NCI-H2081 (cell line): ENCODE measurements at places on chromosomes 11 and 22.

- no peak for DNase-seq
Observed at GRCh38 chr22:45784357-45785277, 113.0 kb downstream of the ATXN10 start.

GRCh38 chr11:32056438-32056837 is 34.4 kb upstream of the RCN1 start:
- DNase-seq: no peak

DNA sequence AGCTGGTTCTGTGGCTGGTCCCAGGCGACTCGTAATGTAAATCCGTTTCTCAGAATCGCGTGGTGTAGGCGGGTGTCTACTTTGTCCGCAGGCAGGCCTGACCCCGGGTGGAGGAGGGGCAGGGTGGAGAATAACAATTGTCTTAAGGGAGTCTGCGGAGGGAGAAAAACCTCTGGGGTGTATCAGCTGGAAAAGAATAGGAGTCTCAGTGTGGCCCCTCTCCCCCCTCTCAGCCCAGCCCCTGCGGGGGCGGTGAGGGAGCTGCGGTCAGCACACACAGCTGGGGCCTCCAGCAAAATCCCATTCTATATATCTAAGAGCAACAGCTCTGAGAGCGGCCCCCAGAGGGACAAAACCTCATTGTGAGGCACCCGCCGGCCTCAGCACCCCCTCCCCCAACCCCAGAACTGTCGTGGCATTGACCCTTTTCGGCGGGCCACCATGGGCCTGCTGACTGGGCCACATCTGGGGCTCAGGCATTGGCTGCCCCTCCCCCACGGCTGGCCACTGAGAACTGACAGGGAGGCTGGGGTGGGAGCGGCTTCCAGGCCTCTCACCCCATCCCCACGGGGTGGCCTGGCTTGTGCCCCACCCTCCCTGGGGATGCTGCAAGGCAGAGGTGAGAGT is 2.7 kb upstream of the MYRF start:
- DNase-seq: no peak

DNA sequence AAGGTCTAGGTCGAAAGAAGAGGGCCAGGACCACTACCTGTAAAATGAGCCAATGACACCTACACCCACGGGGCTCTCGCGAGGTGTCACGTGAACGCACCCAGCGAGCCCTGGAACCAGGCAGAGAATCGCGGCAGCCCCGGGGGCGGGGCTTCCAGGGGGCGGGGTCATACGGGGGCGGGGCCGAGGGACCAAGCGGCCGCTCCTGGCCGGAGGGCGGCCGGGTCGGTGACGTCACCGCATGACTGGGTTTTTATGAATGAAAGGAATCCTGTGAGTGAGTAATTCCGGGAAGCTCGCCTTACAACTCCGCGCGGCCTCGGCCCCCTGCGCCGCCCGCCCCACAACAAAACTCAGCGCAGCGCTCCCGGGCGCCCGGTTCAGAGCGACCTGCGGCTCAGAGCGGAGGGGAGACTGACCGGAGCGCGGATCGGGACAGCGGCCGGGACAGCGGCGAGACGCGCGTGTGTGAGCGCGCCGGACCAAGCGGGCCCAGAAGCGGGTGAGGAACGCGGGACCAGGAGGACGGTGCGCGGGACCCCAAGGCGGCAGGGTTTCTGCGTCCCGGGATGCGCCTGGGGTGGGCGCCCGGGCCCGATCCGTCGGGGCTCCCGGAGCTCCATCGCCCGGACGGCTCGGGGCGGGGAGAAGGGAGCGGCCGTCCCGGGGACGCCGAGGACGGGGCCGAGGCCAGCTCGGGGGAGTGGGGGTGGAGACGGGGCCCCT is at the start of gene MAFF:
TSS of gene MAFF (plus strand) at position 284 of the 726 bp plus-strand sequence. CDS start 11,860 bp downstream, outside the sequence.
- DNase-seq: peak; percentile 77

- no peak for DNase-seq
Observed at GRCh38 chr22:39529487-39529851, 3.1 kb downstream of the RPS19BP1 start.

DNA sequence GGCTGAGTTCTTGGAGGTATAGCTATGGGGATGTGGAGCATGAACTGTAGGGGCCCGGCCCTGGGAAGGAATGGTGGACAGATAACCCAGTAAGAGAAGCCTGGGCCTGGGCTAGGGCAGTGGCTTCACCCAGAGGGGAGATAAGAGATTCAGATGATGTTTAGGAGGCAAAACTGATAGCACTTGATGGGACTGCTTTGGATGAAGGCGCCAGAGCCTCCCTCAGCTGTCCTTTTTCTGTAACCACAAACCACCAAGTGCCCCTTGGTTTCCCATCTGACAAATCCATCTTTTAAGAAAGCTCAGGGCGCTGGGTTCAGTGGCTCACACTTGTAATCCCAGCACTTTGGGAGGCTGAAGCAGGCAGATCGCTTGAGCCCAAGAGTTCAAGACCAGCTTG is 23.4 kb downstream of the RELT start:
- DNase-seq: no peak

DNA sequence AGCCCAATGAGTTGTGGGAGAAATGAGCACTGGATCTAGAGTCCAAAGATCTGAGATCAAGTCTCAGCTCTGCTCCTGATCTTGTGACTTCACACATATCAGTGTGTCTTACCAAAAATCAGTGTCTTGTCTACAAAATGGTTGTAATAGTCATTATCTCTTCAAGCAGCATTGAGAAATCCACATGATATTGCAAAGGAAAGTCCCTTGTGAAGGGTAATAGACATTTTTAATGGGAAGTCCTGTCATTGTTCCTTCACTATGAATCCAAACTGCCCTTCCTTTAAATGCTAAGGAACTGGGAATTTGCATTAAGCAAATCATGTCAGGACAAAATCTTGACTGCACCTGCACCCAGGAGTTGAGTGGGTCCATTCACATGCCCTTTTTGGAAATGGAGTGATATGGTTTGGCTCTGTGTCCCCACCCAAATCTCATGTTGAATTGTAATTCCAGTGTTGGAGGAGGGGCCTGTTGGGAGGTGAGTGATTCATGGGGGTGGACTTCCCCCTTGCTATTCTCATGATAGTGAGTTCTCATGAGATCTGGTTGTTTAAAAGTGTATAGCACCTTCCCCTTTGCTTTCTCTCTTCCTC is 51.1 kb downstream of the COMMD9 start:
- no peak for DNase-seq

GRCh38 chr22:22710719-22711531 is 66.5 kb downstream of the GGTLC2 start:
- peak; percentile 6 for DNase-seq

DNA sequence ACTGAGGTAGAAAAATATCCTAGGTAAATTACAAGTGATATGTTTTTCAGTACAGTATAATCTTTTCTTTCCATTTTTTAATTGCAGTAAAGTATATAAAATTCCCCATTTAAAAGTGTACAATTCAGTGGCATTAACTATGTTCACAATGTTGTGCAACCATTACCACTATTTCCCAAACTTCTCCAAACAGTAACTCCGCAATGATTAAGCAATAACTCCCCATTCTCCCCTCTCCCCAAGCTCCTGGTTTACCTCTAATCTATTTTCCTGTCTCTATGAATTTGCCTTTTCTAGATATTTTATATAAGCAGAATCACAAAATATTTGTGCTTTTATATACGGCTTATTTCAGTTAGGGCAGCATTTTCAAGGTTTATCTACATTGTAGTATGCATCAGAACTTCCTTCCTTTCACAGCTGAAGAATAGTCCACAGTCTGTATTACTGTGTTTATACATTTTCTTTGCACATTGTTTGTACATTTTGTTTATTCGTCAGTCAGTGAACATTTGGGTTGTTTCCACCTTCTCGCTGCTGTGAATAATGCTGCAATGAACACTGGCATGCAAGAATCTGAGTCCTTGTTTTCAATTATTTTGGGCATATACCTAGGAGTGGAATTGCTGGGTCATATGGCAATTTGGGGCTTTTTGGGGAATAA is 110.7 kb downstream of the RPL27A start:
- DNase-seq: no peak

DNA sequence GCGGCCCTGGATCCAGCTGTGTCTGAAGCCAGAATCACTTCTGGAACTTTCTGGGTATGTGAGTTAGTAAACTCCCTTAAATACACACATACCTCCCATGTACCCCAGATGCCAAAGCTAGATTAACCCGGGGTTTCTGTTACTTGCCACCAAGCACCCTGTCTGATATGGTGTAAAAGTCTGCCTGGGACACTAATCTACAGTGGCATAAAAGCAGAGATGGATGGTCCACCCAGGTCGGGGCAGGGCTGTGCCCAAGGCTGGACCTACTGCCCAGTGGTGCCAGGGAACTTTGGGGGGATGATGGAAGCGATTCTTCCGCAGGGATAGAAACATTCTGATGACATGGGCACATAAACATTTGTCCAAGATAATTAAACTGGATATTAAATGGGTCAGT is 12.7 kb downstream of the MRGPRF start:
- no peak for DNase-seq
